ENCODE measurements at places on chromosomes 4 and X.

DNA sequence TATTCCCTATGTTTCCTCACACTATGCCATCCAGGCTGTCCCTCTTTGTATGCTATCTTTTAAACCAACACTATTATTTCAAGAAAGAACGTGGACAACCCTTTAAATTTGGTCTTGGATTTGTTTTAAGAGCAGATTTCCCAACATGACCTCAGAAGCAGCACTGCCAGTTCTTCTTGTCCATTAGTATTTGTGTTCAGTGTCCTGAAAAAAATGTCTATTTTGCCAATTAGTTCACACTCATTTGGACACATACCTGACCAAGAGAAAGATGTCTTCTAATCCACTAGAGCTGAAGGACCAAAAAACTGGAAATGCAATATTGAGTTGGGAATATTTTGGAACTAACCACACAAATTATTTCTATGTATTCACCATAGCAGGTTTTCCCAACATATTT is 223.2 kb upstream of the CNKSR2 start:
- DNase-seq, result no peak

- DNase-seq, result no peak
Observed at GRCh38 chr4:48134081-48134480, at the start of gene TXK. TXK (minus strand) TSS chr4:48134250; CDS start chr4:48134170, 80 bp downstream.

- DNase-seq, result no peak
Observed at GRCh38 chr4:7017446-7018048, 25.6 kb upstream of the TADA2B start.

DNA sequence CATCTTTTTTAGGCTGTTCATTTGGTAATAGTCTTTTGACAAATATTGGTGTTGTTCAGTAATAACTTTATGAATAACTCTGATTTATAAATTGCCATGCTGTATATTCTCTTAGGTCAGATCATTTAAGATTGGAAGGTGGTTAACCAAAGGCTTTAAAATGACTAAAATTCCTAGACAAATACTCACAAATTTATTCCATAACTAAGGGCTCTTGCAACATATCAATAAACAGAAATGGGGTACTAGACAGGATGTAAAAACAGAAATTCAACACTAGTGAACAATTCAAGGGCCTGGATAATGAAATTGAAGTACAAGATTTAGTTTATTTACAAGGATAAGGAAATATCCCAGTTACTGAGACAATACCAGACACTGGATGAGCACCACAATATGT is 328.6 kb downstream of the PCDH19 start:
- no peak for DNase-seq

GRCh38 chr4:26452565-26453531 is 37.4 kb downstream of the CCKAR start:
- no peak for DNase-seq

DNA sequence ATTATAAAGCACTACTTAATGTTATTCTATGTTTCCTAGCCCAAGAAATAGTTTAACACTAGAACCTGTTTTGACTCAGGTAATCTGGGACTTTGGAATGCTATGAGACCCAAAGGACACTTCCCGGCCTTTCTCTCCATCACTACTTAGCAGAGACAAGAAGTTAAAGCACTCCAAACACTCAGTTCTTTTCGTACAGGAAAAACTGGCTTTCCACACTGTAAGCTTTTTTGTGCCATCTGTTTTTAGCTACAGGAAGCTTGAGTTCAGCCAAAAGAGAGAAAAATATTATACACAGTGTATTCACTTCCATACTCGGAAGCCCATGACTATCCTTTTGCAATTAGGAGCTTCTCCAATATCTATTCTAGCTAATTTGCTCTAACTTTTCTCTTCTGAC is 7.9 kb upstream of the FGF13 start:
- no peak for DNase-seq

GRCh38 chrX:103791228-103791627 is 14.6 kb downstream of the PLP1 start:
- no peak for DNase-seq

GRCh38 chr4:1508161-1509160 is 102.2 kb upstream of the NKX1-1 start:
- DNase-seq, result no peak

- DNase-seq, result no peak
Observed at GRCh38 chrX:13279279-13280018, 40.4 kb downstream of the ATXN3L start.

DNA sequence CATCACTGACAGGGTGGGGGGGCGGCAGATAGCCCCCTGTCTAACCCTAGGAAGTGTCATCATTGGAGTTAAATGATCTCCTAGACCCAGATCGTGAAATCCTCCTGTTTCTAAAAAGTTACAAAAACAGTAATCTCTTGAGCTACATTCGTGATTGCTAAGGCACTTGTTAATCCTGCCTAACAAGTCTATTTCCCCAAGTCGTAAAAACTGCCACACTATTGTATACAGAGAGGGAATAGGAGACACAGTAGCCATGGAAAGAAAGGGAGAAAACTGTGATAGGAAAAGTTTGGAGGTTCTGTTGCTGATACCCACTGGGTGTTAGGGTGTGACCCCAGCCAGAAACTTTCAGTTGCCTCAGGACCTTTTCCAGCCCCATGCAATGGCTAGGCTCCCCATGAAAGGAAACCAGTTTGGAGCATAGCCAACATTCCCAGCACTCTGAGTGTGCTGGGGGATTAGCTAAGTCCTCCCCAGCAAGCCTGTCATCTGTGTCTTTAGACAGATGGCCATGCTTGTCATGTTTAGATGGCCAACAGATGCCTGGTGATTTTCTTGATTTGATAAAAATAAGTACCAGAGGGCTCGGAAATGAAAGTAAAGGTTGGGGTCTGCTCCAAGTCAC is 63.3 kb upstream of the ANXA10 start:
- no peak for DNase-seq

GRCh38 chr4:77773101-77773500 is 46.1 kb downstream of the CNOT6L start:
- no peak for DNase-seq

- DNase-seq, result no peak
Observed at GRCh38 chr4:187286525-187286924, 562.9 kb upstream of the FAT1 start.

DNA sequence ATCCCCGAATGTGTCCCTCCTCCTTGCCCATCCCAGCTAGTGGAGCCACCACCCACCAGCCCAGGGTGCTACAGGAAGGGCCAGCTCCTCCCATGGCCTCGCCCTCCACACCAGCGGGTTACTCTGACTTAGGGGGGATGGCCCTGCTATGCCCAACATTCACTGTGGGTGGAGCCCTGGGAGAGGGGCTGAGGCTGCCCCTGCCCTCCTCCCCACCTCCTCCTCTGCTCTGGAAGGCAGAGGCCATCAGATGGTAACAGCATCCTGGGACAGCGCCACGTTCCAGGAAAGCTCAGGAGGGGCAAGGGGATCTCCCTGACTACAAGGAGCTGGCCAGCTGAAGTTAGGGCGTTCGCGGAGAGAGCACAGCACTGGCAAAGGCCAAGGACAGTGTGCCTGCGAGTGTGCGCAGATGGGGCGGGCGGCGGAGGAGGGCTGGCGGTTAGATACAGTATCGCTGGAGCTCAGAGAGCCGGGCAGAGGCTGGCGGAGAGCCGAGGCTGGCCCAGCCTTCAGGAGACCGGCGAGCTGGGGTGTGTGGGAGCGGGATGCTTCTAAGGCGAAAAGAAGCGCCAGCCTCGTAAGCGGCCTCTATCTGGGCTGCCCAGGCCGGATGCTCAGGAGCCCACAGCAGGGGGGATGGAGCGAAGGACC is 1.5 kb downstream of the JAKMIP1 start:
- DNase-seq, result no peak

Measured in anterior cingulate cortex (tissue), 58 donors.